ENCODE measurements at places on chromosomes 6 and 20.

DNA sequence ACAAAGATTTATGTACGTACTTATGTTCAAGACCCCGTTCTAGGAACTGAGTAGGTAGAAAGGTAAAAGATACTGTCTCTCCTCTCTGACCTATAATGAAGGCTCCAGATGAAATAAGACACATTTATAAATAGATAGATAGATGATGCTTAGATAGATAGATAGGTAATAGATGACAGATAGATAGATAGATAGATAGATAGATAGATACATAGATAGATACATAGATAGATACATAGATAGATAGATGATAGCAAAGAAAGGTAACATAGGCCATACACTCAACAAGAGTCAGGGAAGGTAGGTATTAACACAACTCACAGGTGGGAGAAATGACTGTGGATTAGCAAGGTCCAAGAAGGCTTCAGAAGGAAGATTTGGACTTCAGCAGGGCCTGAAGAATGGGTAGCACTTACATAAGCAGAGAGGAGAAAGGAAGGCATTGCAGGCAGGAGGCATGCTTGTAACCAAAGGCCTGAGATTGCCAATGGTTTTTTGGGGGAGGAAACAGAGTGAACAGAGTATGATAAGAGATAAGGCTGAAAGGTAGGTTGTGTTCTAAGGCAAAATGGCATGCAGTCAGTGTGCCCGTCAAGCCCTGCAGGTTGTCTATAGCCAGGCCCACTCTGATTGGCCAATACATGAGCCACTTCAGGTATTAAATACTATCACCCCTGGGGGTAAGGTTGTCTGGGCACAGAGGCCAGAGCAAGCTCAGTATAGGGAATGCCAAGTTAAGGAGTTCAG, 7.7 kb upstream of the MYB start:
- no peak for DNase-seq

DNA sequence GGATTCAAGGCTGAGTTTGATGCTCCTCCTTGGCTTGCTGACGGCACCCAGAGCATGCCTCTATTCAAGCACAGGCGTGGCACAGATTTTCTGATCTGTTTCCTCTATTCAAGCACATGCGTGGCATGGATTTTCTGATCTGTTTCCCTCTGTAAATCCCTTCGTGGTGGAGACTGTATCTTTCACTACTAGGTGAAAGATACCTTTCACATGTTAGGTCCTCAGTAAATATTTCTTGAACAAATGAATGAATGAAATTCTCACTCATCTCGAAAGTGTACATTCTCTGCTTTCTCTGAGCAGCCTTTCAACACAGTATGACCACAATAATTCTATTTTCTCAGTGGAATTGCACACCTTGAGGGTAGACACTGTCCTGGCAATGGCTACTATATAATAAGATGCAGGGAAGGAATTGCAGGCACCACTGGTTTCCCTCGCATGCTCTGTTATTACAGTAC, 72.6 kb upstream of the F13A1 start:
- no peak for DNase-seq

DNA sequence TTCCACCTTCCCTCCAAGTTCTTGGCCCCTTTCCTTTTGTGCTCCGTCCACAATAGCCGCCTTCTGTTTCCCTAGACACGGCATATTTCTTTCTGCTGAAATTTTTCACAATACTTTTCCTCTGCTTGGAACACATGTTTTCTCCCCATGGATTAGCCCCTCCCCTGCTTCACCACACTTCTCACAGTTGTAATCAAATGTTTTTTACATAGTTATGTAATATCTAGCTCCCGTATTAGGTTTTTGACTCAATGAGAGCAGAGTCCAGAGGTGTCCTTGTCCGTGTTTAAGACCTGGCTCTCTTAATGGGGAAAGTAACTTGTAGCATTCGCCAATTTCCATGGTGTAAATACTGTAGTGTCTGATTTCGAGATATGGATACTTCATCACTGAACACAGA, 34.7 kb downstream of the PLCB1 start:
- DNase-seq: no peak

- no peak for DNase-seq
Measured at GRCh38 chr20:11287126-11287525, 613.3 kb upstream of the JAG1 start.

DNA sequence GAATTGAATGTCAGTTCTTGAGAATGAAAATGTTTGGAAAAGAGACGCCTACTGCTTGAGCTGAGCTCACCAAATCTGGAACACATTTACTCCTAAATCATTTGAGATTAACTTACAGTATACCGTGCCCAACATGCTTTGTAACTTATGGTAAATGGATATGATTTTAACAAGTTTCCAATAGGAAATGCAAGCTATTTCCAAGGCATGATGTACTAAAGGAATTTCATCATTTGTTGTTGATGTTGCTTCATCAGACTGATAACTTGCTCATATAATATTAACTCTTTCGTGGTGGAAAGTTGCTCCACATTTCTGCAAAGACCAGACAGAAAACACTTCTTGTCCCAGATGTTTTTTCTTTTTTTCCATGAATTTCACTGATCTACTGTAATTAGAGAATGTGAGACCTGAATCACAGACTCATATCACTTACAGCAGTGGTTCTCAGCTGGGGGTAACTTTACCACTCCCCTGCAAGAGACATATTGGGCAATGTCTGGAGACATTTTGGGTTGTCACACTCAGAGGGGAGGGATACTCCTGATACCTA, 116.6 kb upstream of the TRAF3IP2 start:
- DNase-seq: no peak

GRCh38 chr6:38033442-38033982, 214.0 kb downstream of the ZFAND3 start:
- no peak for DNase-seq

DNA sequence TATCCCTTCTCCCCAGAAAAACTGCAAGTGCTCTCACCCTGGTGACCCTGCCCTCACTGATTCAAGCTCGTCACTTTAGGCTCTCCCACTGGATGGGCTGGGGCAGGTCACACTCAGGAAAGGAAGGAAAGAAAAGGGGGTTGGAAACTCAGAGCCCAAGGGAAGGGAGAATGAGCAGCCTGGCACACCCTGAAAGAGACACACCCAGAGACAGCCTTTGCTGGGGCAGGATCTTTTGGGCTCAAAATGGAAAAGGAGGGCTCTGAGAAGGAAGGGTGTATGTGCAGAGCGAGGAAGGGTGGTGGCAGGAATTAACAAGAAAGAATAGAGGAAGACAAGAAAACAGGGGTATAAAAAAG, 2.5 kb downstream of the PPP1R18 start:
- DNase-seq: no peak

DNA sequence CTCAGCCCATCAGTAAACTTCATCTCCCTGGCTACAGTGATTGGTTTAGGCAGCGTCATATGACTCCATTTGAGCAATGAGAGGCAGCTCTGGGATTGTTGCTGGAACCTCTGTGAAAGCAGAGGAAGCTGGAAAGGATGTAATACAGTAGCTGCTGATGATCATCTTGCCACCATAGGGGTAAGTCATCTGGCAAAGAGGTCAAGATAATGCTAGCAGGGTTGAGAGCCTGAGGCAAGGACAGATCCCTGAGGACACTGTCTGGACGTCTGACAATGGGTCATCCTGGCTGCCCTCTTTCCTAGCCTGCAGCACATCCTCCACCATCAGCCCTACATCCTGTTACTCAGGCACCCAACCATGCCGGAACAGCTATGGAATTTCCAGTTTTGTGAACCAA, 25.5 kb upstream of the FKBP1A start:
- DNase-seq: no peak

- no peak for DNase-seq
Measured at GRCh38 chr6:144667532-144668503, 382.7 kb downstream of the UTRN start.

- no peak for DNase-seq
Measured at GRCh38 chr6:131724114-131724513, 13.3 kb upstream of the CTAGE9 start.

DNA sequence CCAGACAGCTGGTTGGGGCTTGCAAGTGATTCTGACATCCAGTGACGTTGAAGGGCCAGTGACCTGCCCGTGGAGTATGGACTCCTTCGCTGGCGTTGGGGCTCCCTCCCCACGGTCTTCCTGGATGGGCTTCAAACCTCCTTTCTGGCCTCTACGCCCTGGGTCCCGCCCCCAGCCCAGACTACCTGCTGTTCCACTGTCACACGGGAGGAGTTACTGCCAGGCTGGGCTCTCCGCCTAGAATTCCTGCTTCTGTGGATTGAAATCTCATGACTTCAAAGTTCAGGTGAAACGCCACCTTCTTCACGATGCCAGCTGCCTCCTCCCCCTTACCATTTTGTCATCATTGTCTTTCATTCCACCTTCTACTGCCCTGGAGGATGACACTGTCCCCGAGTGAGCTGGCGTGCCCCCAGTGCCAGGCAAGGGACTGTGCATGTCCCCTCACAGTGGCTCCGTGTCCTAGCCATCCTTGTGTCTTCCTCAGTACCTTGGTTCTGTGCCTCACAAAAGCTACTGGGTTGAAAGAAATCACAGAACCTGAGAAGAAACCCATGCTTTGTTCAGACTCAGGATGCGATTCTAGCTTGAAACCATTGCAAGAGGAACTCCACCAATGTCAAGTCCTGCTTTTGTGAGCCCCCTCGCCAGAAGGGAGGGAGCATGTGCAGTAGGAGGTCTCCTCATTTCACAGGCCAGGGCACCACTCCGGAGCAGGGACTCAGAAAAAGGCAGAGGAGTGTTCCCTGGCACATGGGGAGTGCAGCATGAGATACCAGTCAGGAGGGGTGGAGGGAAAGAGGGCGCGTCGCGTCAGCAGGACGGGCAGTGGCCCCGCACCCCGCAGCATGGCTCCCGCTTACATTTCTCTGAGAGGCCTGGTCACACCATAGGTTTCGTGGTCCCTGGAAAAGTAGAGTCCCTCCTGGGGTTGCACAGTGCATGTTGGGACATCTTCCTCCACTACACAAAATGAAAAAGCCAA, 11.0 kb upstream of the IRF4 start:
- DNase-seq: no peak

DNA sequence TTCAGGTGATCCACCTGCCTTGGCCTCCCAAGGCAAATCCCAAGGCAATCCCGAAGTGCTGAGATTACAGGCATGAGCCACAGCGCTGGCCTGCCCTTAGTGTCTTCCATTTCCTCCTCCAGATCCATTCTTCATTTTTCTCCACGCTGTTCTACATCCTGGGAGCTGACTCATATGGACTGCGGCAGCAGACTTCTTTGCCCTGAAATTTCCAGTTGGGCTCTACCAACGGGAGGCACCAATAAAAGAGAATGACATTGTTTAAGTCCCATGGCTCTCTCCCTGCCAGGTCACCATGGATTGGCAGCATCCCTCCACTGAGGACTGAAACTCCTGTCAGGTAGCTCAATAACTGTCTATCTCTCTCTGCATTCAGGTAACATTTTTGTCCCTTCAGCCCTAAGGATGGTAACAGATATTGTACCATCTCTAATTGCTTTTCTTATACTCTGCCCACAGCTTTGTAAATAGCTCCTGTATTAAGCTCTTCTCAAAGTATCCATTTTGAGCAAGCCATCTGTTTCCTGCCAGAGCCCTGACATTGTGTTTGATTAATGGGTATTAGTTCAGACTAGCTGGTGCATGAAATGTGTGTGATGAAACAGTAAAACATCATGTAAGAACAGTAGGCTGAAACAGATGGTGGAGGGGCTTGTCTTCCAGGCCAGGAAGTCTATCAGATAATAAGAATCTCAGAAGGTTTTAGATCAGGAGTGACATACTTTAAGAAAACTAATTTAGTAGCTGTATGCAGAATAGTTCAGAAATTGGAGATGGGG, 3.6 kb downstream of the TBCC start:
- peak; percentile 48 for DNase-seq

GRCh38 chr20:17856024-17856564, 112.5 kb downstream of the SNX5 start:
- no peak for DNase-seq

DNA sequence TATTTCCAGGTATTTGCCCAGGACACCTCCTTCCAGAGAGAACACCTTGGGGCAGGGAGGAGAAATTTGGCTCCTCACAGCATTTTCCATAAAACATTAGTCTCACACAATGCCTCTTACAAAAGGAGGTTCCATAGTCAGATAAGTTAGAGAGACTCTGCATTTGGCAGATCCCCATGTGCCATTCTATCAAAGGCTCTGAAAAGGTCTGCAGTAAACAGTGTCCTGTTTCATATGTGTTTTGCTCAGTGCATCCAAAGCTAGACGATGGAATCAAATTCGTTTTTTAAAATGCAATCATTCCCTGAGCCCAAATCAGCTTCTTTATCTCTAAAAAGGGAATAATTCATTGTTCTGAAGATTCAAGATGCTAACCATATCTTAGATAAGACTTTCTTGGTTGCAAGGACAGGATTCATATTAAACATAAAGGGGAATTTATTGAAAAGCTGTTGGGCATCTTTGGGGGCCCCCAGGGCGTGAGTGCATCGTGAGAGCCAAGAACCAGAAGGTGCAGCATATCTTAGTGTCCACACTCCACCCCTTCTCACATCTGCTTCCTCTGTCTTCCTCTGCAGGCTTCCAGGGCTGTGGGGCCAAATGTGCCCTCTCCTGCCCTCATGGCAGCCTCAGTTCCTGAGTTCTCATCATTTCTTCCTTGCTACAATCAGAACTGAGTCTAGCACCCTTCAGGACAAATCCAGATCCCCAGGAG, 41.4 kb upstream of the MLN start:
- no peak for DNase-seq

GRCh38 chr6:25660512-25660911, 8.5 kb downstream of the SCGN start:
- DNase-seq: no peak

- no peak for DNase-seq
Measured at GRCh38 chr6:133315811-133316210, 74.7 kb downstream of the EYA4 start.

DNA sequence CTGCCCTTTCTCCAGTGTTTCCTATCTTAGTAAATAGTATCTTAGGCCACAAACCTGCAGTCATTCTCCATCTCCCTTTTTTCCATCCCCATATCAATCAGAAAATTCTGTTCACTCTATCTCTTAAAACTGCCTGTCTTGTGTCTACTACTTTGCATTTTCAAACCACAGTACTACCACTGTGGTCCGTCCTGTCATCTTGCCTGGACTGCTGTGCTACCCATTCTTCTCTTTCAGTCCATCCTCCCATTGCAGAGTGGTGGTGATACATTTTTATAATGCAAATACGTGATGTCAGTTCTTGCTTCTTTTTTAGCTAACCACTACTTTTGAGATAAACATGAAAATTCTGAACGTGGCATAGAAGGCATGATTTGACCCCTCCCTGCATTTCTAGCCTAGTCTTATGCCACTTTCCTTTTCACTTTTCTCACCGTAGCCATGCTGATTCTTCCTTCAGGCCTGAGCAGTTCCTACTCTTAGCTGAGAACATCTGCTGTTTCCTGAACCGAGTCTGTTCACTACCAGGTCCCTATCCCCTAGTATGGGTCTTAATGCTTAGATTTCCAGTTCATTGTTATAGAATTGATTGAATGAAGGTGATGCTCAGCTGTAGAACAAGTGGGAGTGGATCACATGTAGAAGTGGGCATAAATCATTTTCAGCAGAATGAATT, 13.8 kb downstream of the TBPL1 start:
- no peak for DNase-seq

DNA sequence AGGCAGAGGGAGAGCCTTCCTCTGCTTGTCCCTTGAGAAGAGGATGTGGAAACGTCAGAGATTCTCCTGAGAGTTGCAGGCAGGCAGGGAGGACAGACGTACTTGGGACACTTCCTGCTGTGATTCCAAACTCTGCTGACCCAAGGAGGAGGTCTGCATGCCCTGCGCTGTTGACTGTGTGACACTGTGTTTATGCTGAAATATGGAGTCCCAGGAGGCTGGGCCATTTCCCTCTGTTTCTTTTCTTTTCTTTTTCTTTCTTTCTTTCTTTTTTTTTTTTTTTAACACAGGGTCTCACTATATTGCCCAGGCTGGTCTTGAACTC, 63.5 kb upstream of the BHLHE23 start:
- DNase-seq: no peak

Data from hepatic stellate cell (primary cell).